Amniotic stem cell (primary cell): ENCODE measurements at places on chromosomes 11 and 22.

DNA sequence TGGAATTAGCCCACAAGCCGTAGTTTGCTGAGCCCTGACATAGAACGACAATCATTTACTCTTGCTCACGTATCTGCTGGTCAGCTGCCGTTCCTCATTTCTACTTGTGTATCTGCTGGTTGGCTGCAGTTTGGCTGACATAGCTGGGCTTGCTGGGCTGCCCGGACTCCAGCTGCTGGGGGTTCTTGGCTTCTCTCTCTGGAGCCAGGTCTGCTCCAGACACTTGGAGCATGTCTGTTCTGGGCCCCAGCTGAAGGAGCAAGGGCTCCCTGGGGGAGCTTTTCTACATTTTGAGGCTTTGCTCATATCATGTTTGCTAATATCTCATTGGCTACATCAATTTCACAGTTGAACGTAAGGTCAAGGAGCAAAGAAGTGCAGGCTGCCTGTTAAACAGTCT lies 47.3 kb downstream of the PRDM11 start:
- DNase-seq, result no peak

DNA sequence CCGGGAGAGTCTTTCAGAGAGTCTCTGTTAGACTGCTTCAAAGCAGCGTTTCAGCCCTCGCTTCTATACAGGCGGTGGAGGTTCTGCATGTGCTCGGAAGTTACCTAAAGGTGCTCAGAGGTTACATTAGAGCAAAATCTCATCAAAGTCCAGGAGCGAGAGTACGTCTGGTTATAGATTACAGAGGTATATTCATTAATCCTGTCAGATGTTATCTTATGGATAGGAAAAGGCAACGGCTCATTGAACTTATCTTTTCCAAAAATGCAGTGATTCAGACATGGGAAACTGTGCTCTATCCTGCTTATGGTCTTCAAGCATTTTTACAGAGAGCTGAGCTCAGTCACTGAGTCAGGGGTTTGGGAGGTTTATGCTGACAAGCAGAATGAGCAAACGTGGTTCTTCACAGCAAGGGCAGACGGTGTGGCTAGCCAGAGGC lies 9.1 kb upstream of the ZBED5 start:
- peak; percentile 54 for DNase-seq

DNA sequence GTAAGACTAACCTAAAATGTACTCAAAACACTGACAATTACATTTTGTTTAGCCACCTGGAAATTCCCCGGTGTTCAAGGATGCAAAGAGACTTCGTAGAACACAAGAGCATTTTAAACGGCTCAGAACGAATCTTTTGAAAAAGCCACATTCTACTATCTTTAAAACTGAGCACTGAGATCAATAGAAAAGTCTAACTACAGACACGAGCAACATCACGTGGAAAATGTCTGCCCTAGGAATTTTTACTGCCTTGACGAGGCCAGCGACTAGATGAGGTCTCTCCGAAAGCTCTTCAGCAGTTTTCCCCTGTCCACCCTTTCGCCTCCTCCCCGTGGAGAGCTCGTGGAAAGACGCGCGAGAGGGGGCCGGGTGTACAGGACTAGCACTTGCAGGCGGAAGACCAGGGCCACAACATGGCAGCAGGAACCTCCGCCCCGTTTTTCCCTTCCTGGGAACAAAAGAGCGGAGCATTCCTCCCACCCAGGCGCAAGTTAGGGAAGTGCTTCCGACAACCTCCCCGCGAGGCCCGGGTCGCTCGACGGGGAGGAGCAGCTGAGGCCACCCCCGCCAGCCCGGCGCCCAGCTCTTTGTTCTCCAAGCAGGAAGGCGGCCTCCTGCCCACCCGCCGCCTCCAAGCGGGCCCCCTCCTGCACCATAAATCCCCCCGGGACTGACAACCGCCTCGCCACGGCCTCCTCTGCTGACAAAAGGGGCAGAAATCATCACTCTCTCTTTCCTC lies 1.1 kb downstream of the EIF4G2 start:
- DNase-seq, result no peak

DNA sequence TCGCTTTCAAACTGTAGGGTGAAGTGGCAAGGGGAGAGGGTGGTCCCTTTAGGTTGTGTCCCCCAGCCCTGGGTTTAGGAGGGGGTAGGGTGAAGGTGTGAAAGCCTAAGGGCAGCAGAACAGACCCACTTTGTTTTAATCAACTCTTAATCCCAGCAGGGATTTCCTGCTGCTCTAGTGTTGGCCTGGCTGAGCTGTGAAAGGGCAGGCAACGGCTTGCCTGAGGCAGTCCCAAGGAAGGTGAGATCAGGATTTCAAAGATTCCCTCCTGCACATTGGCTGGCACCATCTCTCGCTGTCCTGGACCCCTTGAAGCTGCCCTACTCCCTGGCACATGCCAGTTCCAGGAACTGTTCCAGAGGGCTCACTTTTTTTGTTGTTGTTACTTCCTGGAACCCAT lies 221.3 kb downstream of the INSC start:
- no peak for DNase-seq

DNA sequence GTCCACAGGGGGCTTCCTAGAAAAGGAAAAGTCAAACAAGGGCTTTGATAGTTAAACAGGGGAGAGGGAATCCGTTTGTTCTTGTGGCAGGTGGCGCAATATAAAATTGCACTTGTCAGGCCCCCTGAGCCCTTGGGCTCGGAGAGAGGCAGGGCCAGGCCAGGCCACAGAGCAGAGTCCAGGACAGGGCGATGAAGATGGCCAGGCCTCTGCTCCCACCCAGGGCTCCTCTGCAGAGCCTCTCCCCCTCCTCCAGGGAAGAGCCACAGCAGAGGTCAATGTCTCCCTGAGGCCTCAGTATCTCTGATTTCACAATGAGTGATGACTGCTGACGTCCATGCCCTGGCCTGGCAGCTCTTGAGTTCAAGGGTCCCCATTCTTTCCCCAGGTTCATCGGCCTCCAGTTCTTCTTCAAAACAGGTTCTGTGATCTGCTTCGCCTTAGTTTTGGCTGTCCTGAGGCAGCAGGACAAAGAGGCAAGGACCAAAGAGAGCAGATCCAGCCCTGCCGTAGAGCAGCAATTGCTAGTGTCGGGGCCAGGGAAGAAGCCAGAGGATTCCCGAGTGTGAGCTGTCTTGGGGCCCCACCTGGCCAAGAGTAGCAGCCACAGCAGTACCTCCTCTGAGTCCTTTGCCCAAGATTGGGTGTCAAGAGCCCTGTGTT lies 36.4 kb upstream of the TPBGL start:
- DNase-seq, result no peak

DNA sequence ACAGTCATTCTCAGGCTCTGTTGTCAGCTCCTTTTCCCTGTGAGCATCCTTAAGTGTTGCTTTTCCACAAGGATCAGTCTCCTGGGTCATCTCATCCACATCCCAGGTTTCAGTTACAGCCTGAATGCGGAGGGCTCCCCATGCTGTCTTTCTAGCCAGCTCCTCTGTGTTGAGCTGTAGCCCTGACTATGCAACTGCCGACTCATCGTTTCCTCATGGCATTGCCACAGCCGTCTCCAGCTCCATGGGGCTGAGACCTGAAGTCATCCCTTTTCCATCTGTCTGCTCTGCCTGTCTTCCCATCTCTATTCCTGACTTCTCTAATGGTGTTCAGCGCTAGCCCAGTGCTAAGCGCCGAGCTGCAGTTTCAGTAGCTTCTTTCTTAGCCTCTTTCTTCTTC lies 11.8 kb downstream of the SAMM50 start:
- no peak for DNase-seq

DNA sequence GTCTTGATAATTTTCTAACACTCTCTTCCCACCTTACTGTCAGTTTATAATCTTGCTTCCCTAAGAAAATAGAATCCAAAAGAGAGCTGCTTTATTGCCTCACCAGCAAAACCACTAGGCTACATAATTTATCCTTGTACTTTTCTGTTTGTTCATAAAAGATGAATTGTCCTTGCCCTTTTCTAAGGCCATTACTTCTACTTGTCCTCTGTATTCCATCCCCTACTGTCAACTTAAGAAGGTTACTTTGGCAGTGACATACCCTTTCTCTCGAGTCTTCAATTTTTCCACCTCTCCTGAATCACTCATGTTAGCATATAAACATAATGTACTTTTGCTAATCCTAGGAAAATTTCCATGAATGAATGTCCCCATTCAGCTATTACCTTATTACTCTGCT lies 18.0 kb downstream of the BIRC2 start:
- no peak for DNase-seq

- no peak for DNase-seq
Observed at GRCh38 chr11:123603666-123604065, 50.8 kb downstream of the SCN3B start.

DNA sequence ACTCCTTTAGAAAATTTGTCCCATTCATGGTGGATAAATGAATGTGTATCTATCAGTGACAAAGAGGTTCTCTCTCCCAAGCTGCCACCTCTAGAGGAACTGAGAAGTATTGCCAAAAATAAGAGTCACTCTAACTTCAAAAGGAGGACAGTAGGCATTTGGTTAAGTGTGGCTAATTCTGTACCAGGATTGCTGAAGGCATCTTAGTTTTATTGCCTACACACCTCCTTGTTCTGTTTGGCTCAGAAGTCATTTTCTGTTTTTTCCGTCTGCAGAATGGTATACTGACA lies 189.0 kb upstream of the MPPED2 start:
- no peak for DNase-seq

GRCh38 chr22:40203572-40203971 lies 25.8 kb downstream of the TNRC6B start:
- DNase-seq, result no peak

DNA sequence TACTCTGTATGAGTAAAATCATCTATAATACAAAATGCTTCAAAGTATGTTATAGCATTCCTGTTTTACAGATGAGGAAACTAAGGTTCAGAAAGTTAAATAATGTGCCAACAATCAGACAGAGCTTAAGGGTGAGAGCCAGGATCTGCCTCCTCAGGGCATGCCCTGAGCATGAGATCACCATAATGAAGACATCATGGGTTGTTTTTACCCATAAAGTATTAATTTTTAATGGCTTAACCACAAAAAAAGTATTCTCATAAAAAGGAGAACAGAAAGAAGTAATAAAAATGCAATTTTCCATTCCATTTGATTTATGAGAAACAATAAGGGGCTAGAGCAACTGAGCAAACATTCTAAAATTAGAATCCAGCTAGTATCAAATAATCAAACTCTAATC lies 534.3 kb upstream of the ARHGAP42 start:
- DNase-seq, result no peak

DNA sequence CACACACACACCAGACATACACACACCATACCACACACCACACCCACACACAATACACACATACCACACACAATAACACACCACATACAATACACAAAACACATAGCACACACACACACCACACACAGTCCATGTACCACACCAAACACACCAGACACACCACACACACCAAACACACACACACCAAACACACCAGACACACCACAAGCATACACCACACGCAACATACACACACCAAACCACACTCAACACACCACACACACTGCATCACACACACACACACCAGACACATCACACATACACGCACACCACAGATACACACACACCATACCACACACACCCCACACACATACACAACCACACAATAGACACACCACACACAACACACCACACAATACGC lies 54.8 kb downstream of the IGSF9B start:
- DNase-seq, result no peak

DNA sequence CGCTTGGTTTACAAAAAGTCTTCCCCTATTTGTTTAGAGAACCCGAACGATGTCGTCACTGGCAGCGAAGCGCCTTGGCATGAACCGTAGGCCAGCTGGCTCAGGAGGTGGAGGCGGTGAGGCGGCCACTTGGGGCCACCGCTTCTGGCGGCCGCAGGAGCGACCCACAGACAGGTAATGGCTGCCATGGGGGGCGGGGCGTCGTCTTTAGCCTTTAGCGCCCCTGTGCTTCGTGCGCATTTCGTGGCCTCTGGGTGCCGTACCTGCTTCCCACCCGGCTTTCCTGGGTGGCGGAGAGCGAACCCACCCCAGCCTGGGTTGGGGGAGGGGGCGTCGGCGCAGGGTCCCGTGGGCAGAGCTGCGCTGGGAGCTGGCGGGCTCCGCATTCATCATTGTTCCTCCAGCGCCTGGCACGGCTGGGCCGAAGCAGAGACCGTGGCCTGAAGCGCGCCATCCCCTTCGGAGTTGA lies 469 bp upstream of the OSBP2 start:
- DNase-seq, result no peak

DNA sequence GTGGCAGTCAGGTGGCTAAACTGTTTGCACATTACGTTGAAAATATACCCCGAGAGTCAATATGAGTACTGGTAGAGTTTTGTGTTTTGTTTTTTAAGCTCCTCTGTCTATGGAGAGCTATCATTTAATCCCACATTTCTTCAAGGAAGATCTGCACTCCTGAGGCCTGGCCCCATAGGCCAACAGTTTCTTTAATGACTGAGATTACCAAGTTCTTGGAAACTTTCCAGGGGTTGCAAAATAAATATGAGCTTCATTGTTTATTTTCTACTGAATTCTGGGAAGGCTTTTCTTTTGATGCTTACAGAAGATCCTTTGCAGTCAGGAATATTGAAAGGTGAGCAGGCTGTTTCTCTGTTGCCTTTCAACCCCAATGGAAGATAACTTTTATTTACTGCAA lies 452.0 kb downstream of the JRKL start:
- no peak for DNase-seq

- DNase-seq, result no peak
Observed at GRCh38 chr11:72598906-72599305, 75.3 kb downstream of the PDE2A start.

DNA sequence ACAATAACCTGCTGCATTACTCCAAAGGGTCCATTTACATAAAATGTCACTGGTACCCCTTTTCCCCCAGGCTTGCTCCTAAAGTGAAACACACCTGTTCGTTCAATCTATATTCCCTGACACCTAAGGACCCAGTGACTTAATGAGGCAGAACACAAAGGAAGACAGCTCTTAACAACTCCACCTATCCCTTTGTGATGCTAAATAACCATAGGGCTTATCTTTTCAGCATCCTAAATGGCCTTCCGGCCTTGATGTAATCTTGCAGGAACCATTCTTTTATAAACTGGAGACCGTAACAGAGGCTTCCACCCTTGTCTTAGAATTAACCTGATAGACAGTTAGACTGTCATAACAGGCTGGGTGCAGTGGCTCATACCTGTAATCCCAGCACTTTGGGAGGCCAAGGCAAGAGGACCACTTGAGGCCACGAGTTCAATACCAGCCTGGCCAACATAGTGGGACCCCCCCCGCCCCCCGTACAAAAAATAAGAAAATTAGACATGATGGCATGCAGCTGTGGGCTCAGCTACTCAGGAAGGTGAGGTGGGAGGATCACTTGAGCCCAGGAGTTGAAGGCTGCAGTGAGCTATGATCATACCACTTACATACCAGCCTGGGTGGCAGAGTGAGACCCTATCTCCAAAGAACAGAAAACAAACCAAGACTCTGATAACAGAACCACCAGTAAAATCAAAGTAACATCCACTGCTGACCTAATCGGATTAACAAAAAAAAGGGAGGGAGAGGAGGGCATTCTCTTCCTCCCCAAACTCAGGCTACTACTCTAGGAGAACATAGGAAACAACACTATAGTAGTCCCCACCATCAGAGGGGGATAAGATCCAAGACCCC lies 5.1 kb downstream of the CHEK2 start:
- no peak for DNase-seq
